ENCODE measurements at places on chromosomes 5 and 9.
A peak's percentile ranks its signal among the peaks of the same experiment; 100 is the strongest.

- no peak overlapping the region for H3K4me3 ChIP-seq
- DNase-seq, result no peak
- no peaks in the 10 kb centered on the region for H3K36me3 ChIP-seq
- no peaks in the 10 kb centered on the region for H3K27me3 ChIP-seq
Measured at GRCh38 chr9:124078641-124079040, 67.1 kb downstream of the LHX2 start.

- no peaks in the 10 kb centered on the region for H3K36me3 ChIP-seq
- no peak overlapping the region for H3K4me3 ChIP-seq
- no peak for DNase-seq
- no peak overlapping the region for H3K27ac ChIP-seq
Measured at GRCh38 chr5:61675015-61675692, 343.1 kb downstream of the ZSWIM6 start.

DNA sequence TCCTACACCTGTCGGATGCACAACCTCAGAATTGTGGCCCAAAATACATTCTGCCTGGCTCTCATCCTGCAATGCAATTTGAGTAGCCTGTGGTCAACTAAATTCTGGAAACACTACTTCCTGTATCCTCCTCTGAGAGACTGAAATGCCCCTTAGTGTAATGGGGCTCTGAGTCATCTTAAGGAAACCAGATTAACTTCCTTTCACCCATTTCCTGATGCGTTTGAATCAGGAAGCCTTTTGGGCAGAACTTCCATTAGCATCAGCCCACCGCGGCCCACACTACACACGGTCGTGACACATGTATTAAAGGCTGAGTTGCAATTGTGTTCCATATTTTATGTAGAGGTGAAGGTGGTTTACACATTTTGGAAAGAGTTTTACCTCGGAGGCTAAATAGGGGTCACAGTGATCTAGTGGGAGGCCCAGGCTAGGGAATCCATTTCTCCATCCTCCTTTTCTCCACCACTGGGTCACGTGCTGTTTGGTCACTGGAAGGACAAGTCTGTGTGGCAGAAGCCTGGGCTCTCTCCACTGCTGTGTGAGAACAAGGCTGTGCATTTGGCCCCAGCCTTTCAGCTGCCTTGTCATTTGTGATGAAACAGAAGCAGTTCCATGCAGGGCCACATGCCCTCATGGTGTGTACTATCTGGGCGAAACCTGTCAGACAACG lies 55.9 kb downstream of the DAP start:
- H3K27me3 ChIP-seq, result no peaks in the 10 kb centered on the region
- peaks cover 7% of the 10 kb centered on the region for H3K4me1 ChIP-seq
- H3K4me3 ChIP-seq, result no peak overlapping the region
- H3K27ac ChIP-seq, result peak overlapping the region; percentile 54
- no peaks in the 10 kb centered on the region for H3K36me3 ChIP-seq

- no peaks in the 10 kb centered on the region for H3K36me3 ChIP-seq
- H3K4me3 ChIP-seq, result no peak overlapping the region
- no peak for DNase-seq
- no peak overlapping the region for H3K27ac ChIP-seq
- H3K27me3 ChIP-seq, result no peaks in the 10 kb centered on the region
Measured at GRCh38 chr5:96348536-96348935, 84.5 kb downstream of the PCSK1 start.
